ENCODE measurements at places on chromosomes 16 and 17. TPM values are rescaled to one million over a fixed set of nuclear protein-coding genes. Genes with fewer than 3 reads are reported as not detected.
A peak's percentile ranks its signal among the peaks of the same experiment; 100 is the strongest.

GRCh38 chr16:65315081-65315780 is 193.4 kb upstream of the CDH11 start:
- DNase-seq: no peak

DNA sequence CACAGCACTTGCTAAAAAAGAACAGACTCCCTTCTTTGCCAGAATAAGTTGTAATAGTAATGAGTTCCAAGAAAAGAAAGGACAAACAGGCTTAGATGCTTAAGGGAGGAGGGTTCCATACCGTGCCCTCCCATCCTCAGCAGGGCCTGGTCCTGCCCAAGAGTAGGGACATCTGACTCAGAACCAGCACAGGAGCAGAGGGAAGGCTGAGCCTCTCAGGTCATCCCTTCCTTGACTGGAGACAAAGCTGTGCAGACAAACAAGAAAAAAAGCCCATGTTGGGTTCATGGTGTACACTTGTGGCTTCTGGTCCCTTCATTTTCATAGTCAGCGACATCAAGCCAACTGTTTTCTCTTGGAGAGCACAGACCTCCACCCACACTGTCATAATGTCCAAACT is 44.2 kb upstream of the NDRG4 start:
- no peak for DNase-seq

DNA sequence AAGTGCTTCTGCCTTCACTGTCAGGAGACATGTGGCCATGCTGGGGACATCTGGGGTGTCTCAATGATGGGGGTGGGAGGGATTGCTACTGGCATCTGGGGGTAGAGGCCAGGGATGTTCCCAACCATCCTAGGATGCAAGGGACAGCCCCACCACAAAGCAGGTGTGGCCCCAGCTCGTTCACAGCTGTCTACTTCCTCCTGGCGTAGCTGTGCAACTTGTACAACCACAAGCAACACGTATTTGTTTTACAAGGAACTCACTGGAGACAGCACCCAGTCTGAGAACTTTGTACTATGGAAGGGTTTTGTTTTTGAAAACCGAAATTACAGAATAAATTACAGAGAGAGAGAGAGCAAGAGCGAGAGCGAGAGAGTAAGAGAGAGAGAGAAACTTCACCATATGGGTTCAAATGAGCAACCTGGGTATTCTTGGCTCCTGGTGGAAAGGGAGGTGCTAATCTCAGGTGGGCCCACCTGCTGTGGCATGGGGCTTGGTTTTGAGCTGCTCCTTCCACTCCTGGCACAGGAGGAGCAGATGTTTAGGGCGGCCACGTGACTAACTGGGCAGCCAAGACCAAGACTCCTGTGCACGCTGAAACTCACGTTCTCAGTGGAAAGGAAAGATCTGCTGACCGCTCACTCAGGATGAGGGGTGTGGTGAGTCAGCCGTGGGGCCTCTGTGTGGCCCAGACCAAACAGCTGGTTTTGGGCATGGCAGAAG is 17.5 kb upstream of the TNFRSF13B start:
- DNase-seq: no peak

- no peak for DNase-seq
These were observed 57.2 kb upstream of the GSE1 start for GRCh38 chr16:85555719-85556455.

GRCh38 chr16:20865420-20866131 is 34.6 kb downstream of the DCUN1D3 start:
- DNase-seq: no peak

GRCh38 chr17:81806461-81807209 is 2.7 kb downstream of the GCGR start:
- no peak for DNase-seq

- no peak for DNase-seq
These were observed 196.3 kb upstream of the CDH11 start for GRCh38 chr16:65318138-65318537.

GRCh38 chr16:88300463-88300835 is 82.3 kb upstream of the ZNF469 start:
- DNase-seq: no peak

DNA sequence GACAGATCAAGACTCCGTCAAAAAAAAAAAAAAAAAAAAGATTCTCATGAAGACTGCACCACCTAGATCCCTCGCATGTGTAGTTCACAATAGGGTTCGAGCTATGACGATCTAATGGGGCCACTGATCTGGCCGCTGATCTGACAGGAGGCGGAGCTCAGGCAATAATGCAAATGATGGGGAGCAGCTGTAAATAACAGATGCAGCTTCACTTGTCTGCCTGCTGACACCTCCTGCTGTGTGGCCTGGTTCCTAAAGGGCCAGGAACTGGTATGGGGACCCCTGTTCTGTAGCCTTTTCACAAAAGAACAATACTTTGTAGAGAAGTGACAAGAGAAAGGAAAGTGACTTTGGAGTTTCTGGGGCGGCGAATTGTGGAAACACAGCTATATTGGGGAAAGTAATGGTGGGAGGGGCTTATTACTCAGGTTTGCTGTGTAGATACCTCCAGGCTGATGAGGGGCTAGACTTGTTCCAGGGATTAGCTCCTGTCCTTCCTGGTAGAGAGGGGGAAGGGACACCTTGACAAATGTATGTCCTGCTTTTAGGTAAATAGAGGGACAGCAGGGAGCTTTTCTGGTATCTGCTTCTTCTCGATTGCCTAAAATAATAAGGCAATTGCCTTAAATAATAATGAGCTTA is 57.1 kb downstream of the HAPSTR1 start:
- DNase-seq: no peak

DNA sequence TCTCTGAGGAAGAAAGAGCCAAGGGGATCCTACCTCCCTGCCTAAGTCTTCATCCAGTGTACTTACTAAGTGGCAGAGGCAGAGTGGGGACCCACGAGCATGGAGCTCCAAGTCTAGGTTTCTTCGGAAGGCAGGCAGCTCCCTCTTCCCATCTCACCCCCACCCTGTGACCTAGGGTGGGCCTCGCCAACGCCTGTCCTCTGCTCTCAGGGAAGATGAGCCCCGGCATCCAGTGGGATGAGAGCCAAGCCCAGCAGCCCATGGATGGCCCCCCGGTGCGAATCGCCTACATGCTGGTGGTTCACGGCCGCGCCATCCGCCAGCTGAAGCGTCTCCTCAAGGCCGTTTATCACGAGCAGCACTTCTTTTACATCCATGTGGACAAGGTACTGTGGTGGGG is 8.3 kb downstream of the XYLT2 start:
- no peak for DNase-seq

DNA sequence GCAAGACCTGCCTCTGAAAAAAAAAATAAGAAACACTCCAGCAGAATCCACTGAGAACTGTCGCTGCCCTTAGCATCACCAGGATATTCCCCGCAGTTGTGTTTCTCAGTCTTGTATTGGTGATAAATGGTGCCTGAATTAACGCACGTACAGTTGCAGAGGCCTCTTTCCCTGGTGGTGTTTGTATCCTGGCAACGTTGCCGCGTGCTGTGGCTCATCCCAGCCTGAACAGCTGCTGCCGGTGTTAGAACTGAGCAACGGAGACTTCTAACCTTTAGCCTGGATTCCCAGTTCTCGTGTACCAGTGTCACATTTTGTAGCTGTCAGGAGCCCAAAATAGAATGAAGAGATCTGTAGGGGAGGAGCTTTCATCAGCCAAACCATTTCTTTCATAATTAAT is 4.8 kb downstream of the MLYCD start:
- DNase-seq: no peak

- peak; percentile 85 for DNase-seq
These were observed 23.3 kb downstream of the CPNE2 start for GRCh38 chr16:57115514-57116182.

GRCh38 chr16:67865318-67865717 is 7.5 kb upstream of the EDC4 start:
- no peak for DNase-seq

DNA sequence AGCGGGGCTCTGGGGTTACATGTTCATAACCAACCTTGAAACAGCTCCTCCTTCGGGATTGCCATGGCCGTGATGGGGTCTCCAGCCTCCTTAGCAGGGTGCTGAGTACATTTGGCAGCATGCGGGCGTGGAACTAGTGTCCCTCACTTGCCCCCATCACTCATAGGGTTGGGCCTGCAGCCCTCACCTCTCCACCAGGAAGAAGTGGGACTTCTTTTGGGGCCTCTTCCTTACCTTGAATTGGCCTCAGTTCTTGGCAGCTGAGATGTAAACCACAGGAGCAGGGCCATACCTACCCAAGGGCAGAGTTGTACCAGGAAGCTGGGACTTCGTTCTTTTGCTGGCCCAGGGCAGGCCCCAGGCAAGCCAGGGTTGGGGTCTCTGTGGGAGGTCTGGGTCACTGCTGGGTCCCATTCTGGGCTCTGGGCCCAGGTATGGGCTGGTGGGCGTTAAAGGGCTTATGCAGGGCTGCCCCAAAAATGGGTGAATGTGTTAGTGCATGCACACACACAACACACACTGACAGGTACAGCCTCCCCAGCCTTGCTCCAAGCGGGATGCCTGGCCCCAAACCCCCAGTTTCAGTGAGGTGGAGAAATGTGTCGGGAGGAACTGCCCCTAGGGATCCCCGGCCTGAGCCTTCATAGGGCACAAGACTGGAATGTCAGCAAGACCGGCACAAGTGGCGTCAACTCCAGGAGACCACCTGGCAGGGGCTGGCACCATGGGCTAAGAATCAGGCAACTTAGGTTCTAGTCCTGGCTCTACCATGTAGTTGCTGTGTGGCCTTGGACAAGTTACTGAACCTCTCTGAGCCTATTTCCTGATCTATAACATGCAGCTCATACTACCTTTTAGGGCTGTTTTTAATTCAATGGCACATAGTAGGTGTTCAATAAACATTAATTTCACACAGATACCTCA is 3.9 kb upstream of the KRT15 start:
- DNase-seq: no peak

DNA sequence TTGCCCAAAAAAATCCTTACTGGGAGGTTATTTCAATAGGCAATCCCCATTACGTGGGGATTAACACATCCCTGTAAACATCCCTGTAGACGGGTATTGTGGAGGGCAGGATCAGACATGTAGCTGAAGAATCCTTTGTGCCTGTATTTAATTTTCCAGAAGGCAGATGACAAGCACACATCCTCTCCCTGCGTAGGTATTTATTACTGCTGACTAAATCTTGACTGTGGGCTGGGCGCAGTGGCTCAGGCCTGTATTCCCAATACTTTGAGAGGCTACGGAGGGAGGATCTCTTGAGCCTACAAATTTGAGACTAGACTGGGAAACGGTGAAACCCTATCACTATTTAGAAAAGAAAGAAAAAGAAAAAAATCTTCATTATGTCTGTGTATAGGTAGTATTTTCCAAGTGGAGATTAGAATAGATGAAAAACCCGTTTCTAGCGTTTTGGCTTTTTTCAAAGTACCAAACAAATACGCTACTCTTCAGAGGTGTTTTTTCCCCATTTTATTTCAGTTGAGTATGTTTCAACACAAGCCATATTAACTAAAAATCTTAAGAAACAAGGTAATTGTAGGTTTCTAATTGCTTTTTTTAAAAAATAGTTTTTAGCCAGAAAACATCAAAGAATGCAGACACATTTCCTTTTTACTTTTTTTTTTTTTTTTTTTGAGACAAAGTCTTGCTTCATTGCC is 1.5 kb upstream of the MARF1 start:
- DNase-seq: no peak

GRCh38 chr16:68790130-68790761 is 53.1 kb upstream of the TANGO6 start:
- DNase-seq: no peak

DNA sequence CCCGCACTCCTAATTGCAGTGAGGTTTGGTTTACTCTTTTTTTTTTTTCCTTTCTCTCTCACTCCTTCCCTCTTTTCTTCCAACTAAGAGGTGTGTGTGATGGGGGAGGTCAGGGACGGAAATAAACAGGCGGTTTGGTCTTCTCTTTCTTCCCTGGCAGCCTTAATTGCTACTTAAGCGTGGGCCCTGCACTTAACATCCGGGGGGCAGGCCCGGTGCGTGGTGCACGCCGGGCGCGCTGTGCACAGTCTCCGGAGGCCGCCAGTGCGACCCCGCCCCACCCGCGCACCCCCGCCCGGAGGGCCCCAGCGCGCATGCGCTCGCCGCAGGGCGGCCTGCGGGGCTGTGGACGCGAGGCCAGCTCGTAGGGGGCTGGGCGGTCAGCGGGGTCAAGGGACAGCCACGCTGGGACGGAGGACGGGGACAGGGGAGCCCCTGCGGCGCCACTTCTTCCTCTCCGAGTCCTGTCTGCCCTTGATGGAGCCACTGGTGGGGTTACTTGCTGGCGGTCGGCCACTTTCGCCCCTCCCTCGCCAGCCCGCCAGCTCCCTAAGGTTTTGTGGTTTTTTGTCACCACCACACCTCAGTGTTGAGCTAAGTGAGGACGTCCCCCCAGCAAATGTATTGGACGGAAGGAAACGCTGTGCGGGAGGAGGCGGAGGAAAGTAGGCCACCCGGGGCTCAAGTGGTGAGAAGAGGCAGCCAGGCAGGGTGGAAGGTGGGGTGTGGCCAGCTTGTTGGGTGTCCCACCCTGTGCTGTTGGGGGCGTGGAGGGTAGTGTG is 120.9 kb downstream of the MRM1 start:
- peak; percentile 76 for DNase-seq

- DNase-seq: no peak
These were observed 174.6 kb upstream of the CDH13 start for GRCh38 chr16:82452004-82452756.

DNA sequence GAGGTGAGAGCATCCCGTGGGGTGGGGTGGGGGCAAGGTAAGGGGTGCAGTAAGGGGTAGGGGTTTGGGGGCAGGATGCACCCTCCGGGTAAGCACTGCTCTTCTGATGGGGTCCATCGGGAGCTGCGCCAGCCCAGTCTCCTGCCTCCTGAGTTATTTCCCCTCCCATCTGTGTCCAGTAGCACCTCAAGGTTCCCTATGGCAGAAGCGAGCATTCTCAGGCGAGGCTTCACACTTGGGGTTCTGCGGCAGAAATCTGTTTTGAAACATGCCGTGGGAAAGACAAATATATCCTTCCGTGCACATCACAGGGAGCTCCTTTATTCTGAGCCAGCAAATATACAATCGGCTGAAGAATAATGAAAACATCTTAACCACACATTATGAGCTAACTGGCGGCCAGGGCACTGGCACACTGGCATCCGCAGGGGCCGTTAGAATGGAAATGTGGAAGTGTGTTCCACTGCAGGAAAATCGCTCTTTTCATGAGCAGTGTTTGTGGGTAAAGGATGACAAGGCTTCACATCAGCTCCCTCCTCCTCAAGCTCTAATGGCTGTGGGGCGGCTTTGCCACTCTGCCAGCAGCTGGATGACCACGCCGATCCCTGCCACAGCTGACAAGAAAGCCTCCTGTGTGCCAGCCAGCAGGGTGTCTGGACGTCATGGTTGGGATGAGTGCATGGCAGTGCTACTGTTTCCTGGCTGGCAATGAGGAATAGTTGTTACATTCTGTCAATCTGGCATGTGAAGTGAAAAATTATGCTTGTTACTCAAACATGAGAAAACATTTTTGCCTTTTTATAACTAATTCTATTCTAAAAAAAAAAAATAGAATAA is 20.0 kb downstream of the MTHFSD start:
- peak; percentile 43 for DNase-seq

The SALL1 gene
- total RNA-seq: 5.3 TPM

The KCNJ18 gene
- not detected for total RNA-seq

The TERB1 gene
- 0.41 TPM for total RNA-seq

The NDE1 gene
- 4.1 TPM for total RNA-seq

The AARSD1 gene
- 28.5 TPM for total RNA-seq

The MPV17L gene
- total RNA-seq: 13.9 TPM

The CD7 gene
- total RNA-seq: not detected

The PPY gene
- not detected for total RNA-seq

The KRTAP16-1 gene
- total RNA-seq: not detected

The HOXB4 gene
- total RNA-seq: not detected

The KCNJ12 gene
- 0.82 TPM for total RNA-seq

Measured in frontal cortex (tissue), 4 donors.